ENCODE measurements at places on chromosomes 7 and 10.

GRCh38 chr7:44891791-44892190 lies 6.5 kb upstream of the PURB start:
- H3K36me3 ChIP-seq, result no peaks in the 10 kb centered on the region
- H3K4me1 ChIP-seq, result no peaks in the 10 kb centered on the region
- H3K27me3 ChIP-seq, result no peaks in the 10 kb centered on the region
- H3K4me3 ChIP-seq, result no peak overlapping the region
- H3K27ac ChIP-seq, result no peak overlapping the region

GRCh38 chr10:58615237-58615935 lies 102.7 kb downstream of the BICC1 start:
- no peaks in the 10 kb centered on the region for H3K4me1 ChIP-seq
- H3K27me3 ChIP-seq, result no peaks in the 10 kb centered on the region
- no peaks in the 10 kb centered on the region for H3K36me3 ChIP-seq
- H3K4me3 ChIP-seq, result no peak overlapping the region
- H3K27ac ChIP-seq, result no peak overlapping the region
- DNase-seq, result no peak

DNA sequence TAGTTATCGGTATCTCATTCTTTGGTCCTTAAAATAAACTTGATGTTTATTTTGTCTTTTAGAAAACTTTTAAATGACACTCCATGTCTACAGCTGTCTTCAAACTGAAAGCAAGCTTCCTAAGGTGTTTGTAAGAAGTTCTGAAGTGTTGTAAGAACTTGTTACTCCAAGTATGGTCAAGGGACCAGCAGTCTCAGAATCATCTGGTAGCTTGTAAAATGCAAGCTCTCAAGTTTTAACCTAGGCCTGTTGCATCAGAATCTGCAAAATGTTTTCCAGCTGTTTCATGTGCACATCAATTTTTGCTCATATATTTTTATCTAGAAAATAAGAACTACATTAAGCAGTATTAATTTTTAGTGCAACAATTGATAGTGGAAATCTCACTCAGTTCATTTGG lies 104.1 kb downstream of the THSD7A start:
- no peak overlapping the region for H3K27ac ChIP-seq
- no peak overlapping the region for H3K4me3 ChIP-seq
- DNase-seq, result no peak
- H3K27me3 ChIP-seq, result no peaks in the 10 kb centered on the region
- H3K4me1 ChIP-seq, result no peaks in the 10 kb centered on the region
- H3K36me3 ChIP-seq, result no peaks in the 10 kb centered on the region

GRCh38 chr7:102897211-102897631 lies 15.6 kb upstream of the LRRC17 start:
- no peak overlapping the region for H3K4me3 ChIP-seq
- no peak for DNase-seq
- H3K36me3 ChIP-seq, result no peaks in the 10 kb centered on the region
- no peaks in the 10 kb centered on the region for H3K27me3 ChIP-seq

DNA sequence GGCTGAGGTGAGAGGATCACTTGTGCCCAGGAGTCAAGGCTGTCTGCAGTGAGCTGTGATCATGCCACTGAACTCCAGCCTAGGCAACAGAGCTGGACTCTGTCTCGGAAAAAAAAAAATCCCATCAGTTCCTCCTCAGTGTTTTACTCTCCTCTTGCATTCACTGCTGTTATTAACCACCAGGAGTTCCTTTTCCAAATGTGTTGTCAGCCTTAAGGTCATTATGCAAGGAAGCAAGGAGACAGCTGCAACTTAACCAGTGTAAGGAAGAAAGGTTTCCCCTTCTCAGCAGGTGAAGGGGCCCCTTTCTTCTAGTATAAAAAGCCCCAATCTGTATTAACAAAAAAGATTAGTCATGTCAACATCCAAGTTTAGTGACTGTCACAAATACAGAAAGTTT lies 86.6 kb upstream of the LEP start:
- H3K36me3 ChIP-seq, result no peaks in the 10 kb centered on the region
- H3K4me3 ChIP-seq, result no peak overlapping the region
- no peak overlapping the region for H3K27ac ChIP-seq
- no peaks in the 10 kb centered on the region for H3K4me1 ChIP-seq
- DNase-seq, result no peak

DNA sequence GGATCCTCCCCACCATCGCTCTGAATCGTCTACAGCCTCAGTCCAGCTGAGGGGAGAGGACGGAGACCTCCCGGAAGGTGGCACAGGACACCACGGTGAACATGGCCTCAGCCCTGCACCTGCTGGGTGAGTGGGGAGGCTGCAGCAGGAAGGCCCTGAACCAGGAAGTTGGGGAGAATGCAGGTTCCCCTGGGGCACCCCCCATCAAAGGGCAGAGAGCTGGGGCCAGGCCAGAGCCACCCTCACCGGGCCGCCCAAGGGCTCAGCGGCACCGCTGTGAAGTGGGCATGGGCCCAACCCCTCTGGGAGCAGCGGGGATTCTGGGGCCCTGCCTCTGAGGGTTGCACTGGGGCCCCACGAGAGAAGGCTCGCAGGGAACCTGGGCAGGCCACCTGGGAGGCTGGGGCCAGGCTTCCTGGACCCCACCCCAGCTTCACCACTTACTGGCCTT lies 98.7 kb downstream of the MICALL2 start:
- H3K27me3 ChIP-seq, result no peaks in the 10 kb centered on the region
- DNase-seq, result peak; percentile 30
- no peaks in the 10 kb centered on the region for H3K36me3 ChIP-seq
- no peaks in the 10 kb centered on the region for H3K4me1 ChIP-seq
- no peak overlapping the region for H3K4me3 ChIP-seq

DNA sequence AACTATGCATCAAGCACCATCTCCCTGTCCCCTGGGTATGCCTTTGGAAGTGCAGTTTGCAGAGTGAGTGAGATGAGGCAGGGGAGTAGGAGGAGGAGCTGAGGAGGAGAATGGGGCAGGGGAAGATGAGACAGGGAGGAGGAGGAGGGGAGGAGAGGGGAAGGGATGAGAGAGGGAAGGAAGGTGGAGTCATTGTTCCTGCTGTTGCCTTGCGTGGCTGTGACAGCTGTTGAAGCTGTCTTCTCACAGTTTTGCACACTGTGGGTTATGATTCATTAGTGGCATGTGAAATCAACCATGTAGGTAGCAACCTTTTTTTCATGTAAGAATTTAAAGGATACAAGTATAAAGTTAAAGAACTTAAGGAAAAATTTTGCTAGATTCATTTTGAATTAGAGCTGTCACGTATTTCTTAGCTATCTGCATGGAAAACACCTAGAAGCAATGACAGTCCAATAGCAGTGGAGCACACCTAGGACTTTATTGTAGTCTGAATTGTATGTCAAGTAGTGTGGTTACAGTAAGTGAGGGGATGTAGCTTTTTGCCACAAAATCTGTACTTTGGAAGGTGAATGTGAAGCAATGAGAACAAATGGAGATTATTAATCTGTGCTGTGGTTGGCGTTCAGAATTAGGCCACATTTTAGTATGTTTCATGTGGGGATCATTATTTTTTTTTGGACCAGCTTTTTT lies 21.7 kb downstream of the CCM2 start:
- no peaks in the 10 kb centered on the region for H3K36me3 ChIP-seq
- no peak for DNase-seq
- no peak overlapping the region for H3K27ac ChIP-seq
- H3K4me3 ChIP-seq, result no peak overlapping the region
- H3K27me3 ChIP-seq, result no peaks in the 10 kb centered on the region

DNA sequence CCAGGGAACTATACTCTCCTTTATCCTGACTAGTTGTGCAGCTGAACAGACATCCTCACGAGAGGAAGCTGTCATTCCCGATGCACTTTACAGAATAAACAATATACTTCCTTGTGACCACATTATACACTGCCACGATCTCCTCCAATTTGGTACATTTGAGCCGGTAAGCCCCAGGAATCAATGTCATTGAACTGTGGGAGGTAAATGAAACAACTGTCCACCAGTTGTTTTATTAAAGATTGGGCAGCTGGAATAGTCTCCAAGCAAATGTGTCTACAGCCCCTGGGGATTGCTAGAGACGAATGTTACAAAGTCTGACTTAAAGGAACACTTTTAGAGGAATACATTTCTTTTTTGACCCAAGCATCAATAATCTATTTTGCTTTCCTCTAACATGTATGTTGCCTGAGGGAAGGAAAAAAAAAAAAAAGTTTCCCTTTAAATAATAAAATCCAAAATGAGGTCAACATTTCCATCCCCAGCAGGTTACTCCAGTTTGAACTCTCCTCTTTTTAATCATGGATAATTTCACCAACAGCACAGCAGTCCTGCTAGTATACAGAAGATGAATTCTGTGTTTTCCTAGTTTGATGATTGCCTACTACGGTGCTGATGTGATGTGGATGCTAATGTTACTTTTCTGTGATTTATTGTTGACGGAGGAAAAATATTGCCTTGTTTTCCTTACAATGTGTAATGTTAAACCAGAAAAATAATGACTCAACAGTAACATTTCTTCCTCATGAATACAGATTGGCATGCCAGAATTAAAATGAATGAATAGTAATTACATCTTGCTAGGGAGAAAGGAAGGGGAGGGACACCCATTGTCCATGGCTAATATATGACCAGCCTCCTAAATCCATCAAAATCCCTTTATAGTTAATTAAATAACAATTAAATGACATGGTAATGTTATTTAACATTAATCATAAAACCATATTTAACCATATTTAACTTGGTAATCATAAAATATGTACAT lies 360.9 kb downstream of the NEBL start:
- peaks cover 2% of the 10 kb centered on the region for H3K4me1 ChIP-seq
- DNase-seq, result no peak
- no peaks in the 10 kb centered on the region for H3K27me3 ChIP-seq
- H3K36me3 ChIP-seq, result no peaks in the 10 kb centered on the region
- no peak overlapping the region for H3K27ac ChIP-seq
- H3K4me3 ChIP-seq, result no peak overlapping the region

GRCh38 chr10:102375250-102375649 lies 20.3 kb upstream of the NFKB2 start:
- no peaks in the 10 kb centered on the region for H3K27me3 ChIP-seq
- DNase-seq, result no peak
- H3K4me1 ChIP-seq, result no peaks in the 10 kb centered on the region
- peaks cover 3% of the 10 kb centered on the region for H3K36me3 ChIP-seq
- no peak overlapping the region for H3K27ac ChIP-seq

DNA sequence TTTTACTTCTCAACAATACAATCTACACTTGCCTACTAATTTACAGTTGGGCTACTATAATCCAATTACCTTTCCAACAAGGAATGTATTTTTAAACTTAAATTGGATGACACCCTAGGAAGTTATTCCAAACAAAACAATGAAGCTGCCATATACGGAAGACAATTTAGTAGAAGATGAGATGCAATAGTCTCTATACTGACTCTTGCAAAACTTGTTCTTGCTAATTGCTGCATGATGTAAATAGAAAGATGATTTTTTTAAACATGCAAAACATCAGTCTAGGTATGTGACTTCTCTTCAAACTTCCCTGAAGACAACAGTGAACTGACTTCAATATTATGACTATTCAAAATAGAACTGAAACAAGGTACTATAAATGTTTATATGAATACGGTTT lies 17.6 kb downstream of the NT5C3A start:
- no peak for DNase-seq
- H3K4me1 ChIP-seq, result no peaks in the 10 kb centered on the region
- H3K27me3 ChIP-seq, result no peaks in the 10 kb centered on the region
- no peaks in the 10 kb centered on the region for H3K36me3 ChIP-seq
- H3K4me3 ChIP-seq, result no peak overlapping the region
- H3K27ac ChIP-seq, result no peak overlapping the region

DNA sequence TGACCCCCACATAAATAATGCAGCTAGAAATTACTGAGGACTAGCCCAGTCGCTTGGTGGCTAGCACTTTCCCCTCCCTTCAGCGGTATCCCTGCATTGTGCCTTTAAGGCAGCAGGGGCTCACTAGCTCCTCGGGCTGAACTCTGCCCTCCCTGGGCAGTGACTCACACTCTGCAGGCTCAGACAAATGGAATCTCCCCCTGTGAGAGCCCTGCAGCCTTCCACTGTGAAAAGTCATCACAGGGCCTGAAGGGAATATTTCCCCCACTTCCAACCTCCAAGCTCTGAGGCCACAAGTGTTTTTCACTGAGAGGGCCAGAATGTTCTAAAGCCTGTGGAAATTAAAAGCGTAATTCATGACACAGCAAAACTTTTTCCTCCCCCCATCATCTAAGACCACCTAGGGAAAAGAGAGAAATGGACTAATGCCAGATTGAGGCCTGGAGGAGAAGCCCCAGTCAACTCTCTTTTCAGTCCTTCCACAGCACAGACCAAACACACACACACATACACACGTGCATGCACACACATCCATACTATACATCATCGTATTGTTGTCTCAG lies 93.6 kb upstream of the COL1A2 start:
- peak overlapping the region; percentile 100 for H3K27ac ChIP-seq
- DNase-seq, result peak; percentile 93
- H3K4me3 ChIP-seq, result no peak overlapping the region
- H3K36me3 ChIP-seq, result no peaks in the 10 kb centered on the region
- peaks cover 19% of the 10 kb centered on the region for H3K4me1 ChIP-seq

- no peak for DNase-seq
- no peaks in the 10 kb centered on the region for H3K27me3 ChIP-seq
- H3K36me3 ChIP-seq, result no peaks in the 10 kb centered on the region
These were observed 549.2 kb upstream of the MKI67 start for GRCh38 chr10:128675405-128675804.

- H3K4me1 ChIP-seq, result peaks cover 2% of the 10 kb centered on the region
- H3K4me3 ChIP-seq, result no peak overlapping the region
- no peak overlapping the region for H3K27ac ChIP-seq
- no peaks in the 10 kb centered on the region for H3K36me3 ChIP-seq
These were observed 21.1 kb upstream of the BPGM start for GRCh38 chr7:134625550-134625949.

GRCh38 chr10:103395754-103396066 lies 565 bp downstream of the ATP5MK start:
- no peaks in the 10 kb centered on the region for H3K27me3 ChIP-seq
- no peaks in the 10 kb centered on the region for H3K4me1 ChIP-seq
- H3K27ac ChIP-seq, result no peak overlapping the region
- no peak for DNase-seq
- peaks cover 2% of the 10 kb centered on the region for H3K36me3 ChIP-seq

GRCh38 chr7:47466832-47467231 lies 115.1 kb downstream of the TNS3 start:
- no peaks in the 10 kb centered on the region for H3K4me1 ChIP-seq
- no peaks in the 10 kb centered on the region for H3K36me3 ChIP-seq
- no peak overlapping the region for H3K4me3 ChIP-seq
- no peaks in the 10 kb centered on the region for H3K27me3 ChIP-seq
- no peak for DNase-seq

- no peak for DNase-seq
- no peaks in the 10 kb centered on the region for H3K4me1 ChIP-seq
- H3K27ac ChIP-seq, result no peak overlapping the region
- H3K36me3 ChIP-seq, result no peaks in the 10 kb centered on the region
These were observed 107.1 kb upstream of the GSDME start for GRCh38 chr7:24864214-24864817.

Measured in aorta (tissue), 5 donors.